ENCODE measurements at places on chromosomes 5 and 9.

DNA sequence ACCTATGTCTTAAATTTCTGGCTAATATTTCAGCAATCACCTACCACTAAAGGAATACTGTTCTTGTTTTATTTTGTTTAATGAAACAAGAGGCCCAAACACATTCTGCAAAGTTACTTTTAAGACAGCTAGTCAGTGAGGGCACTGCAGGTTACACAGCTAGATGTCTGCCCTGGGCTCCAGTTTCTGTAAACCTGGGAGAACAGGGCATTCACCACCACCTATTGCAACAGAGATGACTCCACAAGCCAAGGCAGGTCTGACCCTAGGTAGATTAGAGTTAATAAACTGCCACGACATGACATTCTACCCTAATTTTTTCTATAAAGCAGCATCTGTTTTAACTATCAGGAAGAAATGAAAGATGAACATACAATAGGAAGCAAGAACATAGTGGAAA, 90.8 kb downstream of the SLF1 start:
- DNase-seq: no peak

GRCh38 chr9:92474587-92474986, 7.7 kb downstream of the ASPN start:
- DNase-seq: no peak

DNA sequence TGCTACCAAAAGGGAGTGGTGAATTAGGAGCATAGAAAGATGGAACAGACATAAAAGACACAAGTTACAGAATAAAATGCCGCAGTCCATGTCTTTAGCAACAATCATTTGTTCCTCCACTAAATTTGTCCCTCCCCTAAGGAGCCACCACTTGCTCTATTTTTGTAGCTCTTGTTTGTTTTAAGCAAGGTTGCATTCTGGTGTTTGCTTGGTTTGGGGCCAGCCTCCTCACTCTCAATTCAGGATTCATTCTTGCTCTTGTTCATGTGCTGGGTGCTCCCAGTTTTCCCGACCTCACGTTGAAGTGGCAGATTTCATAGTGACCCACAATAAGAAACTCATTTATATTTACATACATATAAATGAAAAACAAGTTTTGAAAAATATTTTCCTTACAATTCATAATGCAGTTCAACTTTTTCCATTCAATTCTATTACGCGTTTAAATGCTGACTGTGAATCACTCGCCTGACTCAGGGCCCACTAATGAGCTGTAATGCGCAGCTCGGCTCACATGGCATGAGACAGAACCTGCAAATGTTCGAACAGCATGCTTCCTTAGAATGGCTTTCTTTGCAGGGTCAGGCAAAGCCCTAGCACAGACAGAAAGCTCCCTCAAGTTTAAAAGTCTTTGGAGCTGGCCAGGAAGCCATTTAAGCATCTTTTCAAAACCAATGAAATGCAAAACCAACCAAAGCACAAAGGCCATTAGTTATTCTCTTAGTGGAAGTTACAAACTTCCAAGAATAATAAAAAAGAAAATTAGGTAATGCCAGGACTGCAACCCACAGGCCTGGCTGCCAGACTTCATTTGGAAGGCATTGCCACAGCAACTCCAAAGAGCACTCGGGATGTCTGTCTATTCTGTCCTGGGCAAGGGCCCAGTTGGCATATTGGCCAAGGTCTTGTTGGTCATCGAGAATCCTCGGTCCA, 41.7 kb downstream of the RETREG1 start:
- no peak for DNase-seq

- DNase-seq: no peak
Observed at GRCh38 chr5:65105301-65105700, 336.6 kb downstream of the CWC27 start.

GRCh38 chr5:93519740-93520139, 61.3 kb downstream of the NR2F1-AS1 start:
- DNase-seq: no peak

- DNase-seq: no peak
Observed at GRCh38 chr5:30845194-30845593, 348.3 kb upstream of the CDH6 start.

DNA sequence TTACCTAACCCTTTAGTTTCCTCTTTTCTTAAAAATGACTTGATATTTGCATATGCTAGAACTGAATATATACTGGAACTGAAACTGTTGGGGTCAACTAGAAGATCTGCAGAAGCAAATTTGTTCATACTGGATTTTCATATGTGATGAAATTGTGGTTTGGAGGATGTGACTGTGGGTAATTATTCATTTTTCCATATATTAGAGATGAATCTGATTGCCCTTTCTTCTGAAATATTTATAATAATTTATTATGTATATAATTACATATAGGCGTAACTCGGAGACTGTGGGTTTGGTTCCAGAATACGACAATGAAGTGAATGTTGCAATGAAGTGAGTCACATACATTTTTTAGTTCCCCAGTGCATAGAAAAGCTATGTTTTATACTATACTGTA, 149.1 kb downstream of the ATP10B start:
- DNase-seq: no peak

- DNase-seq: no peak
Observed at GRCh38 chr5:115601701-115602590, at the start of gene TICAM2. Gene TICAM2 (minus strand): TSS chr5:115602479. CDS start chr5:115581256, 21,223 bp downstream.

- no peak for DNase-seq
Observed at GRCh38 chr5:59193616-59194319, 610.9 kb downstream of the RAB3C start.

DNA sequence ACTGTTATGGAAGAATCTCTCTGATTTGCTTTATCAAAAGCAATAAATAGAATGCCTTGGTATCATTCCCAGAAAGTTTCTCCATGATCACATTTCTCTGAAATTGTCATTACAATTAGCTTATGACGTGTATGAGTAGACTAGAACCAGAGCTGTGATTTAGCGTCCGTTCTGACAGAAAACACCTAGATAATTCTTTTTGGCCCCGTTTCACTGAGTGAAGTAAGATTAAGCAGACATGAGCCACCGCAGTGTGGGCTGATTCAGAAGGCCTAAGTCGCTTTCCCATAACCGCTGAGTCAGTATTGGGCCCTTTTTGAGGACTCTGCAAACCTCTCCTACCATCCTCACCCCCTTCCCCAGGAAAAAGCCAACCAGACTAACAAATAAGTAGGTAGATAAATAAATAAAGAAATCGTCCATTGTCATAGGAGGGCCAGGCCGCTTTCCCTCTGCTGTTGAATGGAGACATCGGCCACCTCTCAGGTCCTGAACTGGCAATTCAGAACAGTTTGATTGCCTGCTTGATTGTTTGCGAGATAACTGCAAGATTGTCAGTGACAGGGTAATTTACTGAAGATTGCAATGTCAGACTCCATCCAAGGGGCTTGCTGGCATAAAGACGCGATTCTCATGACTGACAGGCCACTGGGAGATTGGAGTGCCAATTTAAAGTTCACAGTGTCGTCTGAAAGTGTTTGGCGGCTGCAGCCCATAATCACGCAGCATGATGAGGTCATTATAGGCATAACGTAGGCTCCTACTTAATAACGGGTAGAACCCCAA, 105.0 kb upstream of the WWC1 start:
- DNase-seq: no peak

DNA sequence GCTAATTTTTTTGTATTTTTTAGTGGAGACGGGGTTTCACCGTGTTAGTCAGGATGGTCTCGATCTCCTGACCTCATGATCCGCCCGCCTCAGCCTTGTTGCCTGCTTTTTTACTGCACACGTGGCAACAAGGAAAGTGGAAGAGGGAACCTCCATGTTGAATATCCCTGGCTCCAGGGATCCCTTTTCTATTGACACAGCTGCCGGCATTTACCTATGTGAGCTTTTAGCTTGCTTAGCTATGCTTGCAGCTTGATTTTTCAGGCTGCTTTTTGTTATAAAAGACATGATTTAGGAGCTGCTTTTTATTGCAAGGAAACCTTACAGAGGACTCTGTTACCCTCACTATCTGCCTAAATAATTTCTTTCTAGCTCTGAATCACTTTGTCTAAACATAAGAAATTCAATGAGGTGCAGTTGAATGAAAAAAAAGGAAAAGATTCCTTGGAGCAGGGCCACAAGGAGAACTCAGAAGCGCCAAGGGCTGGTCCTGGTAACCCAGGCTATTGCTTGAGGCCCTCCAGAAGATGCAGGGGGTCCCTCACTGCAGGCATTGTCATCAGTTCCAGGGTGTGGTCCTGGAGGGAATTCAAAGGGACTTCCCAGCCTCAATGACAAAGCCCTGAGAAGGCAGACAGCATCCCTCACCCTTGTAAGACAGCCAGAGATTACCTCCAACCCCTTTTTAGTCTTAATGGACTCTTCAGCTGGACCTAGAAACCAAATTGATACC, 89.9 kb downstream of the SYK start:
- DNase-seq: peak; percentile 36

- no peak for DNase-seq
Observed at GRCh38 chr5:28512648-28513047, 1474.3 kb upstream of the CDH9 start.

GRCh38 chr5:83345423-83345822, 126.1 kb upstream of the VCAN start:
- no peak for DNase-seq

GRCh38 chr9:121281614-121282276, 13.8 kb downstream of the GSN start:
- DNase-seq: peak; percentile 85

DNA sequence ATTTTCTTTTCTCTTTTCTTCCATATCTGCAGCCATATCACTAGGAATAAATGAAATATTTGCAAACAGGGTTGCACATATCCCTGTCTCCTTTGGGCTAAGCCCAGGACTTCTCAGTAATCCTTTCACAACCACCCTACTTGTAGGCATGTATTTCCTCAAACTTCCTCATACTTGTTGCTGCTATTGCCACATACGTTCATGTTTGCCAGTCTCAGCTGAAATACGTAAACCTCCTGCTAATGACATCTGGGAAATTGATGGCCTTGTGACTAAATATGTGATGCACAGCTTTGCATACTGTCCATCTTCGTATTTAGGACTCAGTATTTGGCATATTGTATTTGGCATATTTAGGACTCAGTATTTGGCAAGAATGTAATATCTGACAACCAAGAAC, 224.6 kb downstream of the PLK2 start:
- no peak for DNase-seq

DNA sequence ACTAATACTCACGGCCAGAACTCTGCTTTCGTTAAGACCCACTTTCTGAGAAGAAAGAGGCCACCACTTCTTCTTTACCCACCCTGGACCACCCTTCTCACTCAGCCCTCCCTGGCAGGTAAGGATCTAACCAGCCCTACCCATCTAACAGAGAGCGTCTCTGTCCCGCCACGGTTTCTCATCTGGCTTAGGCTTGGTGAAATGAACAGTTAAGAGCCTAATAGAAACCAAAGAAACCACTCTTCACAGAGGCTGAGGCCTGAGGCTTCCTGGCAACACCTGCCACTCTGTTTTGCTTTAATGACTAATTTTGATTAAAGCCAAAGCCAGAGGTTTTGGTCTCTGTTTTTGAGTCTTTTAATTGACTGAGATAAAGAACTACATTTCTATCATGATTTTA, 354.1 kb upstream of the SLC30A5 start:
- no peak for DNase-seq

DNA sequence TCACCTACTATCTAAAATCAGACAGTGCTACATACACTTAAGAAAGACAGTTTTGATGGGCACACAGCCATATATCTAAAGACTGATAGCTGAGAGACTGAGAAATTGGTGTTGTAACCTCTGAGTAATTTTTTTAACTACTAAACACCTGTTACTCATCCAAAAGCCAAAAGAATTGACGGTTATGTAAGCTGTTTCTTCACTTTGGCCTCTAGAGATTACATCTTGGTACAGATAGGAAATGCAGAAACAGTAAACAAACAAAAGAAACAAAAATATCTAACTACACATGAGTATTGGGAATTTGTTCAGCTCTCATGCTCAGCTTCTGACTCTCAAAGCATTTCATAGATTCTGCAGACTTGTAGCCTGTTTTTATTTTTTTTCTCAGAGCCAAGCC, 152.1 kb upstream of the GAS1 start:
- no peak for DNase-seq

GRCh38 chr9:33852216-33852826, 35.4 kb downstream of the UBE2R2 start:
- peak; percentile 10 for DNase-seq

- DNase-seq: no peak
Observed at GRCh38 chr5:59917121-59917520, 23.6 kb upstream of the PDE4D start.

- no peak for DNase-seq
Observed at GRCh38 chr9:90029996-90030395, 425.2 kb downstream of the GADD45G start.

DNA sequence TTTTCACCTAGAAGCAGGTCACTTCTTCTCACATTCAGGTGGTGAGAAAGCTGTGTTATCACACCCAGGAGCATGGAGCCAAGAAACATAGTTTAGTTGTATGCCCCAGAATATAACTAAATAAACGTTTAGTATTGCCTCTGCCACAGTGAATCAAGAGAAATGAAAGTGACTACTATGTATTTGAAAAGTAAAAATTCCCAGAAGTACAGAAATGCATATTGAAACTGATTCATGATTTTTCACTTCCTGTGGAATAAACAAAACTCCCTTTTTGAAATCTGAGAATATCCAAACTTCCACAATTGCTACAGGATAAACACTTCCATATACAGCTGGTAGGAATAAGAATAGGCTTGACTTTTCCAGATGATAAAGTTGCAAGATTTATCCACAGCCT, 15.3 kb upstream of the NINJ1 start:
- no peak for DNase-seq

- no peak for DNase-seq
Observed at GRCh38 chr9:137235424-137236237, 4.9 kb downstream of the SLC34A3 start.

- no peak for DNase-seq
Observed at GRCh38 chr9:82777366-82777765, 285.6 kb downstream of the RASEF start.

DNA sequence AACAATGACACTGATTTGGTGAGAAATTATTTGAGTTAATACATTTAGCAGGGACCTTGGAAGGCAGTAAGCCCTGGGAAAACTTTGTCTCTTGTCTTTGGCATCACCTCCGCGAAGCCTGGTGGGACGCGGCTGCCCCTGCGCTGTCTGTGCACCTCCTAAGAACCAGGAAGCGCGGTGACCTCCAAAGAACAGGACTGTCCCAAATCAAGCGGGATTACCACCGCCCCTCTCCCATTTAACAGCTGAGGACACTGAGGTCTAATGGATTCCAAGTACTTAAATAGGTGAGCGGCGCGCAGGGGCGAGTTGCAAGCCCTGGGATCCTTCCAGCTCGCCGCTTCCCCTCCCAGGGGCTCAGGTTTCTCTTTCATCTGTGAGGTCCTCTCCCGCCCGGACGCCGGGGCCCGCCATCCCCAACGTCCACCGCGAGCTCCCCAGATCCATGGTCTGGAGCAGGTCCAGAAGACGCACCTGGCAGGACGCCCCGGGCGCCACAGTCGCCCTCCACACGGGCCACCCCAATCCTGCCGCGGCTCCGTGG, 432 bp downstream of the STARD4 start:
- peak; percentile 59 for DNase-seq

GRCh38 chr9:90684736-90685135, 42.1 kb upstream of the DIRAS2 start:
- no peak for DNase-seq

DNA sequence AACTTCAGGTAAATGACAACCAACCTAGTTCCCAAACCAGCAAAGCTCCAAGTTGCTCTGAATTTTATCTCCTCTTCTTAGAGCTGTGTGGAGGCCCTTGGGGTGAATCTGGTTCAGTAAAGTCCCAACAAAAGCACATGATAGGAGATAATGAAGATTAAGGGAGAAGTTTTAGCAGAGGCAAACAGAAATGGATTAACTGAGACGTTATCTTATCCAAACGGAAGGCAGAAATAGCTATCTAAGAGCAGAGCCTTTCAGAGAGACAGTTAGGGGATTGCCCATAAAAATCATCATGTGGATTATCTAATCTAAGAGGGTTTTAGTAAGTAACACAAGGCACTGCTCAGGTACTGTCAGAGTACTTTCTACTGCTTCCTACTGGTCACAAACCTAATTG, 183.9 kb upstream of the ZNF618 start:
- no peak for DNase-seq
